ENCODE measurements at places on chromosomes 12 and 14.

DNA sequence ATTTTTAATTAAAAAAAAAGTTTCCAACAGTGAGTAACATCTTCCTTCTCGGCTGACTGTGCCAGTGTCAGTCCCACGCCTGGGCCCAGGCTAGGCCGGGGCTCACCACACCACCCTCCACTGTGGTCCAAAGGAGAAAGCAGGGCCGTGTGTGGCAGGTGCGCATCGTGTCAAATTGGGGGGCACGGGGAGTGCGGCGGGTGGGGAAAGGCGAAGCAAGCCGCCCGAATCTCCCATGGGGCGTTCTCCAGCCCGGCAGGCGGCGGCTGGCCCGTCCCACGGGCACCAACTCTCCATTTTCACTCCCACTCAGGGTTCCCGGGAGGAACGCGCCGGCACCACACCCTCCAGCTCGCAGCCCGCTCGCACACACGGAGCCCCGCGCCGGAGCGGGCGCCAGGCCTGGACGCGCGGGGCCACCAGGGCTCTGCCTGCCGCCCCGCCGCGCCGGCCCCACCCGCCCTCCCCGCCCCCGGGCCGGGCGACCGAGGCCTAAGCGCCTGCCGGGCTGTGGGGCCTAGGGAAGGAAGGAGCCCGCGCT lies 604 bp downstream of the EEA1 start:
- DNase-seq, result peak; percentile 30

GRCh38 chr14:99910337-99911309 lies 117.4 kb downstream of the EML1 start:
- DNase-seq, result no peak

DNA sequence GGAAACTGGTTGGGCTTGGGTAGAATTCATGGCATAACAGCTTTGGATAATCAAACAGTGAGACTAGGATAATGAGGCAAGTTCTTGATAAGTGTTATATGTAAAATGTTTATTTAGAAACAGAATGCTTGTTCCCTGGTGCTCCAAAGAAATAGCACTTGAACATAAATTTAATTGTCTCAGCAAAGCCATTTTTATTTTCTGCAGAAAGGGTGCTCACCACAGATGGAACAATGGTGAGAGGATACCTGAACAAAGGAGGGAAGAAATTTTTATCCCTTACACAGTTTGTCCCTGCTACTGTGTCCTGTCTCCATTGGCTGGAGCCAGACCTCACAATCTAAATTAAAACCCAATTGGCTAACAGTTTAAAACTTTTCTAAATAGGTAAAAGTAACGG lies 9.3 kb upstream of the RXYLT1 start:
- DNase-seq, result no peak

DNA sequence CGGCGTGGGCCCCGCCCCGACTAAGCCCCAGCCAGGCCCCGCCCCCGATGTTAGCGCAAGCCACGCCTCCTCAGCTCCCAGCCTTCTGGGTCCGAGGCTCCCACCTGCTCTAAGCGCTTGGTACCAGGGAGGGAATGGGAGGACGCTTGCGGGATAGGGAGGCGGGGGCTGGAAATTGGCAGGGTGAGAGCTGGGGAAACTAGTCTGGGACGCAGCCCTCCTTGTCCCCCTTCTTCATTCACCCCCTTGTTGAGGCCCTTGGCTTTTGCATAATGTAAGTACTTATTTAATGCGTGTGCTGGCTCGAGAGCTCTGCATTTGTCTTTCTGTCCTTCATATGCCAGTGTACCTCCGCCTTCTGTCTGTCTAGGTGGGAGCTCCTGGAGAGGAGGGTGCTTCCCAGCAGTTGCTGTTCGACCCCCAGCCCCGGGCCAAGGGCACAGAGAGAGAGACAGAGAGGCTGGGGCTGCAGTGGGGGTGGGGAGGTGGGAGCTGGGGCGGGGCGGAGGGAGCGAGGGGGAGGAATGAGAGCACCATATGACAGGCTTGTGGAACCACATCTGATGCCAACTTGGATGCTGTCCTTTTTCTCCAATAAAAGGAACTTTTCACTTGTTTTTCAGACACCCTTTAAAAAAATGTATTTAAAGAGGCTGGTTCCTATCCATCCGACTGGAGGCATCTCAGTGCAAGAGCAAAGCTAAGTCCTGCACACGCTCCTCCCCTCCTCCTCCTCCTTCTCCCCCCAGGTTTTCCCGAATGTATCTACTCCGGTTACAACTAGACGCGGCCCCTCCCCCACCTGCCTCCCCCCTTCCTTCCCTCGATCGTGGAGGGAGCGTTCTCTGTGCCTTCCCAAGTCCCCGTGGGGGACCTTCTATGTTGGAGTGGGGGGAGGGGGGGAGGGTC lies 25.6 kb upstream of the MAP1LC3B2 start:
- peak; percentile 56 for DNase-seq

DNA sequence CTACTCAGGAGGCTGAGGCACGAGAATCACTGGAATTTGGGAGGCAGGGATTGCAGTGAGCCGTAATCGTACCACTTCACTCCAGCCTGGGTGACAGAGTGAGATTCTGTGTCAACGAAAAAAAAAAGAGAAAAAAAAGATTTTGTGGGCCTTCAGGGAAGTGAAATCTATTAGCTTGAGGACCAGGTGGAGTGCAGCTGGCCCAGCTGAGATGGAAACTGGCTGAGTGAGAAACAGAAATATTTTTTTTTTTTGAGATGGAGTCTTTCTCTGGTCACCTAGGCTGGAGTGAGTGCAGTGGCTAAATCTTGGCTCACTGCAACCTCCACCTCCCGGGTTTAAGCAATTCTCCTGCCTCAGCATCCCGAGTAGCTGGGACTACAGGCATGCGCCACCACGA lies 2.3 kb upstream of the CLEC4C start:
- no peak for DNase-seq

- no peak for DNase-seq
Observed at GRCh38 chr12:75389061-75389460, 1.8 kb upstream of the GLIPR1L2 start.

DNA sequence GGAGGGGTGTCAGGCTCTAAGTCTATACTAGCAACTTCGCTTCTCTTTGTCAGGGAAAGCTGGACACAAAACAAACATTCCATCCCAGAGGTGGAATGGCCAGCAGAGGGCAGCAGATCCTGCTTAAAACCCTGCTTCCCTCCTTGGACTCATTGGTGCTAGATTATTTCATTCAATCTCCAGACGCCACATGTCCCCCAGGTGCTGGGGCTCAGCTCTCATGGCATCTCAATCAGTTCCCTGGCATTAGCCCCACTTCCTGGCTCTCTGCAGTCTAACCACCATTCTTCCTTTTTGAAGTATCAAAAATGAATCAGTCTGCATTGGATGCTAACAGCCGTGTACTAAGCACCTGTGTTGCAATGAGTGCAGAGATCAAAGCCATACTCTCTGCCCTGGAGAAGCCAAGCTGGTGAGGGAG lies 8.1 kb upstream of the PPP1R1A start:
- peak; percentile 79 for DNase-seq

DNA sequence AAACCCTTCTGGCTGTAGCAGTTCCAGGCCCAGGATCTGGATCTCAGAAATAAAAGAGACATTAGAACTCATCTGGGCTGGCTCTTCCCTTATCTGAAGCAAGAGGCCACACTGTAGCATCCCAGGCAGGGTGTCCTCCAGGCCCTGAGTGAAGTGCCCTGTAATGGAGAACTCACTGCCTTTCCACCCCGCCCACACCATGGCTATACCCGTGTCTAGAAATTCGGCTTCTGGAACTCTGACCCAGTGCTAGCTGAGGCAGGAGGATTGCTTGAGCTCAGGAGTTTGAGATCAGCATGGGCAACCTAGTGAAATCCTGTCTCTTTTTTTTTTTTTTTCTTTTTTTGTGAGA lies 23.5 kb upstream of the PLEKHG3 start:
- DNase-seq, result peak; percentile 66

DNA sequence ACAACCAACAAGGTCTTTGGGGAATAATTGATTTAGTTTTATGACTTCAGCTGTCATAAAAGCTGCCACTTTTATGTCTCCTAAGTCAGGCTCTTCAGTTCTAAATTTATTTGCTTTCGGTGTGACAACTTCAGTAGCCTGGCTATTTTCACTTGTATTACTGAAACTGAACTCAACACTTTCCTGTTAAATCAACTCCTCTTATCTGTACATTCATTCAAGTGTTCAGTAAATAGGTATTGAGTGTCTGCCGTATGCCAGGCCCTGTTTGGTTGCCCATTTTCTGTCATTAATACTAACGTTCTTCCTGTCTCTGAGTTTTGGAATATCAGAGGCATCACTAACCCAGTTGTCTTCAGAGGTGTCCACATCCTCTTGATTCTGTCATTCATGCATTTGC lies 7.5 kb downstream of the UTP20 start:
- DNase-seq, result no peak

DNA sequence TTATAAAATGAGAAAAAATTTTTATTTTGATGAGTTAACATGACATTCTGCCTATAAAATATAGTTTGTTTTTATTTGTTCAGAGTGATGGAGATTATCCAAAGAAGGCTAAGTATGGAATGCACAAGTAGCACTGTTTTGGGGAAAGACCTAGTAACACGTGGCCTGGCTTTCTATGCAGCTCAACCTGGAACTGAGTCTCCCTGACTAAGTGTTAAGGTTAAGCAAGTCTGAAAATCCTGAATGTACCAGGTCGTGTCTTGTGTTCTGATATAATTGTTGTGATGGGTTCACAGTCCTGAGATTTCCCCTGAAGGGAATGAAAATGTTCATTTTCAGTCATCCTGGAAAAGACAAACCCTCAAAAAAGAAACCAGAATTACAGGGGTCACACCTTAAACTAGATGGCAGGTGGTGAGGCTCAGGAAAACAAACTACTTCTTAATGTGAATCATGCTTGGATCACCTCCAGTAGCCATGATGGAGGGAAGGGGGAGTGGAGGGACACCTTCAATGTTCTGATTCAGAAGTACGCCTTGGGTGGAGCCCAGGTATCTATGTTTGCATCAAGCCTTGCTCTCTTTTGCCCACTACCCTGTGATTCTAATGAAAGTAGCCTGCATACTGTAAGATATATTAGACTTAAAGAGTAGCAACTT lies 236.8 kb downstream of the ALX1 start:
- DNase-seq, result no peak

- DNase-seq, result no peak
Observed at GRCh38 chr12:34406996-34407300, 384.7 kb downstream of the ALG10 start.

GRCh38 chr12:120640861-120641833 lies 721 bp downstream of the CABP1 start:
- peak; percentile 44 for DNase-seq

GRCh38 chr12:132624910-132625630 lies 6.5 kb downstream of the P2RX2 start:
- DNase-seq, result no peak

GRCh38 chr14:100623961-100624360 lies 36.7 kb upstream of the BEGAIN start:
- no peak for DNase-seq

- no peak for DNase-seq
Observed at GRCh38 chr12:29337325-29337724, 43.6 kb downstream of the ERGIC2 start.

DNA sequence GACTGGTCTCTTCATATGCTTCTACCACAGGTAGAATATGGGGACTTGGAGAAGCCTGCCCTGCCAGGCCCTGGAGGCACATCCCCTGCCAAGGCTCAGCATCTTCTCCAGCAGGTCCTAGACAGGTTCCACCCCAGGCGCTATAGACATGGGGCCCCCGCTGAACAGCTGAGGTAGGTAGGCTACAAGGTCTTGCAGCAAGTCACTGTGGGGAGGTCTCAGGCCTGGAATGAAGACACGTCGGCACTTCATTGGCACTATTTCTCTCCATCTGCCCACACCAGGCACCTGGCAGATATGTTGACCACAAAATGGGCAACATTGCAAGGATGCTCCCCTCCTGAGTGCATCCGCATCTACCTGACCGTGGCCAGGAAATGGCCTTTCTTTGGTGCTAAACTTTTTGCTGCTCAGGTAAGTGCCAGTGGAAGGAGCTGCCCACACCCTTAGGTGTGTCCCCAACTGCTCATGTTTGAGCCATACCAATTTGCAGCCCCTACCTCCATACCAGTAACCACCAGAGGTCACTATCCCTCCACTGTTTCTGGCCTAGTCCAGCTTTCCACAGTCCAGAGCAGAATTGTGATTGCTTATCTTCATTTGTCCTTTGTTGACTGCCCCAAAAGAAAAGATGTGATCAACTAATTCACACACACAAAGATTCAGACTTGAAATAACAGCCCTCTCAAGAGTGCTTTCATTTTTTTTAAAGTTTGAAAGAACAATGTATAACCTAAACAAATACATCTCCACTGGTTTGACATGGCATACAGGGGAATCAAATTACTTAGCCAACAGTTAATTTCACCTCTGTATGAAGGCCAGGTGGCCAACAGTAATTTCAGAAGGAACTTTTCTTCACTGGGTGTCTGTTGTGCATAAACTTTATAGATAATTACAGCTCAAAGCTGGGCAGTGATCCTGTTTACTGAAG lies 16.1 kb downstream of the PIGH start:
- peak; percentile 26 for DNase-seq

- DNase-seq, result peak; percentile 52
Observed at GRCh38 chr12:89857652-89858274, 149.1 kb upstream of the ATP2B1 start.

DNA sequence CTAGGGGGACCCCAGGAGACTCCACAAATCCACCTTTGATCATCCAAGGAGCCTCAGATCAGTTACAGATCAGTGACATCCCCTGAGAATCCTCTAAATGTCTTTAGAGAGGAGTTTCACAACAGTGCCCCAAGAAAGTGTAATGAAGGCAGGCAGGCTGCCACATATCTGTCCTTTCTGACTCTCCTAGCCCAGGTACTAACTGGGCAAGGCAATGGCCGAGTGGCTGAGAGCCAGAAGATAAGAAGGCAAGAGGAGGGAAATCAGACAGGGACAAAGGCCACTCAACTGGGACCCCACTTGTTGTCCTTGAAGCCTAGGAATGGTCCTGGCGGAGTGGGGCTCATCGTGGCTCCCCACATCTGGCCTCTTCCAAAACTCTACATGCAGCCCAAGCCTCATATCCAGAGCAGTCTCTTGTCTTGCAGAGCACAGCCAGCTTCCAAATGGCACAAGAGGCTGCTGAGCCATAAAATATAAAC lies 11.6 kb downstream of the ACTN1 start:
- DNase-seq, result no peak

- no peak for DNase-seq
Observed at GRCh38 chr12:117552971-117553370, 191.5 kb upstream of the NOS1 start.

DNA sequence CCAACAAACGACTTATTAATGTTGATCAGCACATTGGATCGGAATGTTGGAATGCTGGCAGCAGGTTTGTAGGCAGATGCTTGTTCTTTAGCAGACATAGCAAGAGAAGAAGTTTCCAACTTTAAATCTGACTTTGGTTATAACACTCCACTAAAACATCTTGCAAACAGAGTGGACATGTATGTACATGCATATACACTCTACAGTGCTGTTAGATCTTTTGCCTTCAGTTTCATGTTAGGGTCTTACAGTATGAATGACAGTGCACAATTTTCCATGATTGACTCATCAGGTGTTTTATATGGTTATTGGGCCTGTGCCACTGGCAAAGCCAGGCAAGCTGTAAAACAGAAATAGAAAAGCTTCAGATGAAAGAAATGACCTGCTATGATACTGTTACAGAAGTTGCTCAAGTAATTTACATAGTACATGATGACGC lies 14.3 kb upstream of the DHRS7 start:
- no peak for DNase-seq

Measured in inflammatory macrophage treated with lipopolysaccharide for 1 hour (primary cell).